Stimulated activated CD4-positive, alpha-beta T cell treated with anti-CD3 and anti-CD28 coated beads, Interleukin-4, amount 100 ng/mL, for 1 hour (primary cell): ENCODE measurements at places on chromosomes 2 and 18.

DNA sequence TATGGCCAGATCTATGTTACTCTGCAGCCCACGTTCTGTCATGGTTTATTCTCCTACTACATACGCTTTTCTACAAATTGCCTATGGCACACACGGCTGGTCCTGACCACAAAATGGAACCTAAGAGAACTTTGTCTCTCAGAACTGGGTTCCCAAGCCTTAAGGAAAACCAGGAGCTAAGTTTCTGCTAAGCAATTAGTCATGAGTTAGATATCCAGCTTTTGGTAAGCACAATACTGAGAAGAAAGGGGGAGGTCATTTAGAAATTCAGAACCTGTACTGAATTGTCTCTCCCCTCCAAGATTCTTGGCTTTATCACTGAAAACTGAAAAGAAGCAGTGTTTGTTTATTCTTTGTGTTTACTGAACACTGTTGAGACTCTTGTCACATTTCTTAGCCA lies 283.5 kb upstream of the TANK start:
- DNase-seq = no peak

DNA sequence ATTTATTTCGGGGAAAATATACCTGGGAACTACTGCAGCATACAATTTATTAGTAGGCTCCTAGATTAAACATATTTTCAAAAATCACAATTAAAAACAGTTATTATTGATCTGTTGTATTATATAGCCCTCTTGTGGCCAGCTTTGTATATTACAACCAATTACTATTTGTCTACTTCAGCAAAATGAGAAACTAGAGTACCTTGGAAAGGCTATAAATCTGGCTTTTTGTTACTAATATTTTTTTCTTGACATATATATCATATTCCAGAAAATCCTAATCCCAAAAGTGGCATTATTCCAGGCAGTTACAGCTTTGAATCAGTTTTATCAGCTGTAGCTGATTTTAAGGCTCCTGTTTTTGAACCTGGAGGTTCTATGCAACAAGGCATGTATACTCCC lies 101.2 kb downstream of the UBR3 start:
- no peak for DNase-seq

DNA sequence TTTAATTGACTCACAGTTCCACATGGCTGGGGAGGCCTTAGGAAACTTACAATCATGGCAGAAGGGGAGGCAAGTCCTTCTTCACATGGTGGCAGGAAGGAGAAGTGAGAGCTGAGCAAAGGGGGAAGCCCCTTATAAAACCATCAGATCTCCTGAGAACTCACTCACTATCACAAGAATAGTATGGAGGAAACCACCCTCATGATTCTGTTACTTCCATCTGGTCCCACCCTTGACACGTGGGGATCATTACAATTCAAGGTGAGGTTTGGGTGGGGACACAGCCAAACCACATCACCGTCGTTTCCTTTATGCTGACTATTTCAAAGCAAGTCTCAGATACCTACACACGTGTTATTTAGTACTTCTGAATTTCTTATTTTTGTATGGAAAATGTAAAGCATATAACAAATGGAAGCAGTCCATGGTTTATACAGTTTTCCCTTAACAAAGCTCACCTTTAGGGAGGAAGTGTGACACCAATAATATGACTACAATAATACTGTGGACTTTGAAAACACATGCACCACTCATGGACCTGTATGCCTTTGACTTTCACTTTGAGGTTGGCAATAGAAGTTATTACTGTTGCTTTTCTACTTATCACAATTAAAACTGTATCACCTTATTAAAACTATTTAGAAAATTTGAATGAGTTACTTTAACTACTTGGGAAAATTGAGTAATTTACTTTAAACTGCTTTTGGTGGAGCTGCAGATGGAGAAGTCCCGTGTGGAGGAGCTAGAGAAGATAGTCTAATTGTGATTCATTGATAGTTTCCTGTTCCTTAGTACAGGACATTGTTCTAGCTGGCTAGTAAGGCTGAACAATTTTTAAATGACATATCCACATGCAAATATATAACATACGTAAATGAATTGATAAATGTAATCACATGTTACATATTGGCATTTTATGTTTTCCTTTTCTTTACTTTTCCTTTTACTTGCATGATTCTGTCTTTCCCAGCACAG lies 37.3 kb downstream of the MTCL1 start:
- no peak for DNase-seq

GRCh38 chr18:77607087-77607486 lies 357.4 kb downstream of the GALR1 start:
- DNase-seq = no peak

- DNase-seq = no peak
Observed at GRCh38 chr2:121202541-121203310, 82.3 kb downstream of the TFCP2L1 start.

GRCh38 chr2:9599430-9599829 lies 31.4 kb downstream of the YWHAQ start:
- DNase-seq = no peak

DNA sequence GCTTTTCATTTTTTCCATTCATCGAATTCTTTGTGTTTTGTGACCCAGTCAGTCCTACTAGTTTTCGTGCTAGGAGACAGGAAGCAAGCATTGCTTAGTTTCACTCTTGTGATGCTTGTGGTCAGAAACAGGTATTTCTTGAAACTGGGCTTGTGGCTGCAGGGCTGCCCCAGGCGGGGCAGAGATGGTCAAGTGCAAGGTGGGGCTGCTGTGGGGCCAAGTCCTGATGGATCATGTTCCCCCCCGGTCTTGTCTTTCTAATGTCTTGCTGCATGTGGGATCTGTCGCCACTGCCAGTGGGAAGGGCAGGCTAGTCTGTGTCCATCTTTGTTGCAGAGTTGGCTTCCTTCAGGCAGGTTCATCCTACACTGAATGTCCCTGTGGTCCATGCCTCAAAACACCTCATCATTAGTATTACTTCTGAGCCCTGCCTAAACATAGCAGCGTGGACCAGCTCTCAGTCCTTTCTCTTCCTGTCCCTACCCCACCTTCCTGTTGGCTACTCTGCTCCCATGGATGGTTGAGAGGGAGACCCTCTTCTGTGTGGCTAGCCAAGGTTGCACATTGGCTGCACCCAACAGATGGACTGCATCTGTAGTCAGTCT lies 38.7 kb downstream of the INPP4A start:
- DNase-seq = no peak

DNA sequence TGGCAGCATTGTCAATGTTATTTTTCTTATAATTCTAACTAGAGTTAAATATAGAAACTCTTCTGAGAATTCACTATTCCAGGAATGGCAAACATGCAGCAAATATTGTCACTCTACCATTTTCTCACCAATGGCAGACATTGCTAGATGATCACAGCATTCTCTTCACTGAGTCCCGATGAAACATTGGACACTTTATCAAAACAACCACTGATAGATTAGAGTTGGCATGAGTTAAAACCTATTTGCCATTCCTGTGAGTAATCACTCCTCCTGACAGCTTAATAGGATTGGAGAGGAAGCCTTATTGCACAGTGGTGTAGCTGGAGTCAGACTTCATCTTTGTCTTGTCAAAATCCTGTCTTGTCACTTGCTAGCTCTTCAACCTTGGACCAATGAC lies 163.9 kb upstream of the THUMPD2 start:
- DNase-seq = no peak

GRCh38 chr2:102116630-102117471 lies 25.7 kb upstream of the IL1R1 start:
- no peak for DNase-seq

DNA sequence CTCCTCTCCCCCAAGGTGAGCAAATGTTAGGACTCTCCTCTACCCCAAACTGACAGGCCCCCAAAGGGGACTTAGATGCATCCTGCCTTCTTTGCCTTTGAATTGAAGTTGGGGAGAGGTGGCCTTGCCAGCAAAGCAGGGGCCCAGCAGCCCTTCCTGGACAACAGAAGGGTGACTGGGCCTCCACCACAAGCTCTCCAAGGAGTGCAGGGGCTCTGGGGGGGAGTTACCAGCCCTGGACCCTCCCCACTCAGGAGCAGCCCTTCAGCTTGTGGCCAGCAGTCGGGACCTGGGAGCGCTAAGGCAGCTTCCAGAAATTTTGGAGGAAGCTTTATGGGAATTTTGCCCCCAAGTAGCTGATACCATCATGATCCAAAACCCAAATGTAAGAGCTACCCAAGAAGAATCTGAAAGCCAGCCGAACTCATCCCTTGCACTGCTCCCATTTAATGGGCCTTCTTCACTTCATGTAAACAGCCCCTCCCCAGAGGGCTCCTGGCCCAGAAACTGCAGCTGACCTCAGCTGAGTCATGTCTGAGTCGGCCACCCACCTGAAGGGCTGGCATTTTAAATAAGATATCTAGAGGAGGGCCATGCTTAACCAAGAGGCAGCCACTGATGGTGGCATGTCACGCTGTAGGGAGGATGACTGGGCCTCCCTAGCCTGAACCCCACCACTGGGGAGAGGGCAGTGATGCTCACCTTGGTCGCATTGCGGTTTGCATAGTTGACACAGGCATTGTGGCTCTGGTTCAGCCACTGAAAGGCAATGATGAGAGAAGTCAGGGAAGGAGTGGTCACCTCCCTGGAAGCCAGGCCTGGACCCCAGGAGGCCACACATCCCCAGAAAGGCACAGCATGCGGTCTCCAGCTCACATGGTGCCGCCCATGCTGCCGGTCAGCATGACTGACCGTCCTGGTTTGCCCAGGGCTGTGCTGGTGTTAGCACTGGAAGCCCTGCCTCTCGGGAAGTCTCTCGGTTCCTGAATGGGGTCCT lies 71.5 kb downstream of the SFXN5 start:
- no peak for DNase-seq

- DNase-seq = no peak
Observed at GRCh38 chr18:74450626-74451025, 6.5 kb downstream of the DIPK1C start.

DNA sequence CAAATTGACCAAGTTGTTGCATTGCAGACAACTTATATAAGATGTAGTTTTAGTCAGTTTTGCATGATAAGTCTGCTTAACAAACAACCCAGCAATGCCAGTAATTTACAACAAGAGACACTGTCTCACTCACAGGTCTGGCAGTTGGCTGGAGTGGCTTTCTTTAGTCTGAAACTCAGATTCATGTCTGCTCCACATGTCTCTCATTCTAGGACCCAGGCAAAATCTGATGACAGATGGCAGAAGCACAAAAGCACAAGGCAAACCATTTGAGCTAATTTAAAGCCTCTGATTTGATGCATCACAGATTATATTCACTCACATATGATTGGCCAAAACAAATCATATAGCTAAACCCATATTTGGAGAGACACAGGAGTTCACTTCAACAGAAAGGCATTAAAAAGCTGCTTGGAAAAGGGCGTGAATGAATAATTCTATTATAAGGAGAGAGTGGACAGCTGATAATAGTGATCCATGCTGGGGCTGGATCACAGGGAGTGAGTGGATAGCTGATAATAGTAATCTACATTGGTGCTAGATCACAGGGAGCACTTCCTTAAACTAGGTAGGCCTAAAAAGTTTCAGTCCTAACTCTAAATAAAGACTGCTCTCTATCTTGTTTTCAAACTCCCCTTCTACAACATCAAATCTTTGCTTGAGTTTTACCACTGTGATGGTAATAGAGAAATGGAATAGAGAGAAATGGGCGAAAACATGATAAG lies 593.2 kb upstream of the ZNF804A start:
- DNase-seq = no peak

DNA sequence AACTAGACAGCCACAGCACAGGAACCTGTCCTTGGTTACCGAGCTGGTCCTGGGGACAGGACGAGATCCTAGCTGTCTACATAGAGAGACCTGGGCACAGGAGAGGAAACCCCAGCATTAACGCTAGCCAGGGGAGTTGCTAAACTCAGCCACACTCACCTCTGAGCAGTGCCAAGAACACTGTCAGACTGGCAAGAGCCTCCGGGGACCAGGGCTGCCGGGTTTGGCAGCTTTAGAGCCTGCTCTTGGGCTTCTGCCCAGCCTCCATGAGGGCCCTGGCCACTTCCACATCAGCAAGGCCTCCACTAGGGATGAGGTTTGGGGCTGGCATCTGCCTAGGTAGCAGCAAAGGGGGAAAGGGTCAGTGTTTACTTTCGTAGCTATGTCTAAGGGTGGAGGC lies 6.7 kb downstream of the TMBIM1 start:
- no peak for DNase-seq

GRCh38 chr2:88342749-88343148 lies 109.7 kb downstream of the FOXI3 start:
- DNase-seq = no peak

DNA sequence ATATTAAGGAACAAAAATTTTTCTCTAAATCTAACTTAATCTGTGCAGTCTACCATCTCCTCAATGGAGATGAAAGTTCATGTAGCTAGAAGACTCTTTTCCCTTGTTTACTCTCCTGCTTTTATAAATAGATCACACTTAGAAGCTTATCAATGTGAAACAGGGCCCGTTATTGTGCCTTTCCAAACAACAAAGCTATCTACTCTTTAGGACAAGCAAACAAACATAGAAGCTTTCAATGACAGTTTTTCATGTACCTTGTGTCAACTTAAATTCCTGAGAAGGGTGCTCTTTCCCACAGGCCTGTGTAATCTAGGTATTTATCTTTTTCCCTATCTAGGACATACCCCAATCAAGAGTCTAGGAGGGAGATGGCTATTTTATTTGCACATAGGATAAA lies 247.8 kb upstream of the CWC22 start:
- no peak for DNase-seq

DNA sequence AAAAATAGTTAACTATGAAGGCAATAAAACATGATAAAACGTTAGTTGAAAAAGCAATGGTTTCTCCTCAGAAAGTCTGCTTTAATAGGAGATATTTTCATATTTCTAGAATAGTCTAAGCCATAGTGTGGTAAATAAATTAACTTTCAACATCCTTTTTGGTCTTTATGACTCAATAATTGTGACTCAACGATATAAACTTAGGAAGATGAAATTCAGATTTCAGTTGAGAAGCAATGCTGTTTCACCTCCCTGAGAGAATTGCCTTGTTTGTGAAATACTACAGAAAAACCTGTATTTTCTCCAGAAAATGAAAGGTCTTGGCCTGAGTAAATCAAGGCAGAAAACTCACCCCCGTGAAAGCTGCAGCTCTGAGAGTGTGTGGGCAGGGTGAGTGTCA lies 166.9 kb downstream of the ETAA1 start:
- no peak for DNase-seq

- DNase-seq = no peak
Observed at GRCh38 chr2:149761611-149762010, 174.0 kb upstream of the MMADHC start.

DNA sequence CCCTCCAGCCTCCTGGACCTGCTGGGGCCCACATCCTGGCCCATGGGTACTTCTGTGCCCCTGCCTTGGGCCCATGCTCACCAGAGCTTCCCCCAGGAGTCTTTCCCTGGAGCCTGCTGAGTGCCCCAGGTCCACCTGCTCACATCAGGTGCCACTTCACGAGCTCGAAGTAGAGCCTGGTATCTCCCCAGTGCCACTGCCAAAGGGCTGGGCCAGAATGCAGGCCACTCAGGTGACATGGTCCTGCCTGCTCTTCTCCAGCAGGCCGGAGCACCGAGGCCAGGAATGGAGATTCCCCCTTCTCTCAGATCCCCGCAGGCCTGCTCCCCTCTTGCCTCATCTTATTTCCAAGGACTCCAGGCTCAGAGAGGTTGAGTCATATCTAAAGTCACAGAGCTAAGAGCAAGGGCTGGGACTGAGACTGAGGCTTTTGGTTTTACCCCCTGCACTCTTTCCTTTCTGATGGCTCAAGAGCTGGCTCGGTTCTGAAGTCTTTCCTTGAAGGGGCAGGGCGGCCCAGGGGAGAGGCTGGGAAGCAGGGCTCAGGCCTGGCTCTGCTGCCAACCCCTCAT lies 79.2 kb downstream of the HS1BP3 start:
- no peak for DNase-seq

GRCh38 chr2:102268510-102269199 lies 42.7 kb upstream of the IL1RL1 start:
- no peak for DNase-seq
